ENCODE measurements at places on chromosomes 6 and 20.

GRCh38 chr6:135183532-135184440, 2.7 kb downstream of the MYB start:
- peak; percentile 76 for DNase-seq

DNA sequence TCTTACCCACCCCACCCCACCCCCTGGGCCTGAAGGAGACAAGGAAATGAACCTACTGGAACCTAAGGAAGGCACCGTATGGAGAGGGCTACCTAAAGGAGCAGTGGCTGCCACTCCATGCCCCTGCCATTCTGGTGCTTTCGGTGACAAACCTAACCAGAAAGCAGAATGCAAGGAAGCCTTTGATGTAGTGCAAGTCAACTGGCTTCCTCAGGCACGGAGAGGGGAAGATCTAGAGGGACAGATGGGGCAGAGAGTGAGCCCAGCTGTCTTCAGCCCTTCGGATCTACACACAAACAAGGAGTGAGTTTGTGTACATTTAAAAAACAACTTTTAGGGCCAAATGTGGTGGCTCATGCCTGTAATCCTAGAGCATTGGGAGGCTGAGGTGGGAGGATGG, 39.5 kb downstream of the PPP1R16B start:
- DNase-seq: no peak

- DNase-seq: no peak
These were observed 33.4 kb downstream of the MTRES1 start for GRCh38 chr6:107061125-107062020.

DNA sequence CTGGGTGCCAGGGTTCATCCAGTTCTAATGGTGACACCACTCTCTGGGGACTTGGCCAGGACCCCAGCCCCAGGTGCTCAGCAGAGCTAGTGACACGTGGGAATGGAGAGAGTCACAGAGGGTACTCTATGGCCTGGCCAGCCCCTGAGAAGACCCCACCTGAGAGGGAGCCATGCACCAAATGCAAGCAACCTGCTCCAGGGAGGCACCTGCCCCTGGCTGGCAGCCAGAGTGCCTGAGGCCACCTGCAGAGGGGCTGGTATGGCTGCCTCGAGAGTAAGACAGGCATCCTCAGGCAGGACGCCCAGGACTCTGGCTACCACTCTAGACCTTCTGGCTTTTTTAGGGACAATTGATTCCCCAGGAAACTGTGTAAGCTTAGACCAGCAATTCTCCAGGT, 38.6 kb upstream of the CST7 start:
- no peak for DNase-seq

- DNase-seq: no peak
These were observed 23.5 kb upstream of the BACH2 start for GRCh38 chr6:90319979-90320685.

DNA sequence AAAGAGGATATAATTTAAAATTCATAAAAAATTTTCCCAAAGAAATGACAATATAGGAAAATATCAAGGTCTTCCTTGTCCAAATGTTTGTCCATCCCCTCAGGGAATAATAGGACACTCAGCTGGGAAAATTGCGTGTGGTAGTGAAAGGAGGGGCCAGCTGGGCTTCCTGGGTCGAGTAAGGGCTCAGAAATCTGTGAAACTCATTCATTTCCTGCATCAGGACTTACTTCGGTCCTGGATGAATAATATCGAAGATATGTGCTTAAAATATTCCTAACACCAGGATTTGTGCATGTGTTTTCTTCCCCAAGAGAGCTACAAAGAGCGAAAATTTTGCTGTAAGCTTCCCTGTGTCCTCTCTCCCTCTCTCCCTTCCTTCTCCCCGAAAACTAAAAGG, 118.2 kb upstream of the GJE1 start:
- DNase-seq: no peak

GRCh38 chr20:5686384-5687105, 63.7 kb upstream of the SHLD1 start:
- DNase-seq: no peak

DNA sequence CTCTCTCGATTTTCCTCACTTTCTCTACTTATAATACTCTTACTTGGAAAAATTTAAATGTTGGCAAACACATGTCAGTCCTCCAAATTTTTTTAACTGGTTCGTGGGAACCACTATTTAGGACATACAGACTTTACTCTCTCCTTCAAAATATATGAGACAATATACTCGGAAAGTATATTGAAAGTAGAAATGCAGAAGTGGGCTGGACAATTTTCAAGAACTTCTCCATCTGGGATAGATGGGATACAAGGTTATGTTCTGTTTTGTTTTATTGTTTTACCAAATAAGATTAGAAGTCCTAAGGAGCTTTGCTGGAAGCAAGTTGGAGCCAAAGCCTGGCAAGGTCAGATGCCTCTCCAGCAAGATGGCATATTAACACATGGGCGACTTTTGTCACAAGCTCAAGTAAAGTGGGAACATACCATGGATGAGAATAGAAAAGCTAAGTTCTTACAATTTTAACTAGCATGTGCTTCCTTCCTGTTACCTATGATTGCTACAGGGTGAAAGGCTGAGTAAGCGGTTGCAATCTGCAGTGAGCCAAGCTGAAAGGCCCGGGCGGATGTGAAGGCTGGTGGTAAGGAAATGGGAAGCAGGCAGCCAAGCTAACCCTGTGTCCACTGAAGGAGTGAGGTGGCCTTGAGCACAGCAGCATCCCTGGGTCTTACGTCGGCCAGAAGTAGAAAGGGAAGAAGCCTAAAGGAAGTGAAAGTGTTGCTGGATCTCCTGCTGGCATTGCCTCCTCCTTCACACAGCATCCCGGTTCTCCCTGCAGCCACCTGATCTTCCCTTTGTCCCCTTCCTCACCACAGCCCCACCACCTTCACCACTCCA, 7.1 kb downstream of the MAP3K5 start:
- DNase-seq: no peak

DNA sequence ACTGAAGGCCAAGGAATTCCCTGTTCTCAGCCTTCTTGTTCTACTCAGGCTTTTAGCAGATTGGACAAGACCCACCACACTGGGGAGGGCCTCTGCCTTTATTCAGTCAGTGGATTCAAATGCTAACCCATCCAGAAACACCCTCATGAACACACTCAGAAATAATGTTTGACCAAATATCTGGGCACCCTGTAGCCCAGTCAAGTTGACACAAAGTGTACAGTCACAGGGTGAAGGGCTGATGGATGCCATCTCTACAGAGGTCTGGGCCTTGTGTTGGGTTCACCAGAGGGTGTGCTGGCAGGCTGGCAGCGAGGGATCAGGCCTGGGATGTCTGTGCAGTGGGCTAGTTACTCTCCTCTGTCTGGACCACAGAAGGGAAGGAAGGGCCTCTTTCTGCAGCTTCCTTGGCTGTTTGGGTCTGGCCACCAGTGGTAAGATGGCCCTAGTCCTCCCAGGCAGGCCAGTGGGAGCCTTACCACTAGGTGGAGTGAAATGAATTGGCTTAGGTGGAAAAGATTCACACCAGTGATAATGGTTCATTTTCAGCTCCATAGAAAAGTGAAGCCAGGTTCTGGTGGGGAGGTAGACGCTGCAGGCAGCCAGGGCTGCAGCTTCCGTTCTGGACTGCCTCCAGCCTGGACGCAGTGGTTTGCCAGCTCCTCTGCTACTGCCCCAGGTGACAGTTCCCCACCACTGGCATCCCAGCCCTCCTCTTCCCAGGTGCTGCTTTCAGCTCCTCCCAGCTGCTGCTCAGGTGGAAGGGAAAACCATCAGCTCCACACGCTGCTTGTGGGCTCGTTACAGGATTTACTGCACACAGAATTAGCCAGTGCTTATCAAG, 9.2 kb downstream of the TUBB2A start:
- DNase-seq: no peak

- DNase-seq: no peak
These were observed 3.1 kb upstream of the CLDN20 start for GRCh38 chr6:155260686-155261085.

GRCh38 chr6:155738602-155739105, 283.0 kb upstream of the NOX3 start:
- DNase-seq: no peak

DNA sequence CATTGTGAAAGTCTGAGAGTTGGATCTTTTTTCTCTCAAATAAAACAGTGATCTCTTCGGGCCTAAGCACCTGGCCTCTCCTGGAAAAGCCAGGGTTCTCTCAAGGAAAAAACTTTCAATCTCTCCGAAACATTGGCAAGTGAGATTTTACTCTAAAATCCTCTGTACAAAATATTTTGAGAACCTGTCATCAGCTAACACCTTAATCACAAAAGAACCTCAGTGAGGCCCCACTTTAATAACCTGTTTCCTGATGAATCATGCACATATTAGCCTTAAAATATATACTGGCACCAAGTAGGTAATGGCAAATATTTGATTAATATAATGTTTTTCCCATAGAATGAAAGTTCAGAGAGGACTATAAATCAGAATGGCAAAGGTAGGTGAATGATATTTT, 177.9 kb downstream of the FRK start:
- no peak for DNase-seq

DNA sequence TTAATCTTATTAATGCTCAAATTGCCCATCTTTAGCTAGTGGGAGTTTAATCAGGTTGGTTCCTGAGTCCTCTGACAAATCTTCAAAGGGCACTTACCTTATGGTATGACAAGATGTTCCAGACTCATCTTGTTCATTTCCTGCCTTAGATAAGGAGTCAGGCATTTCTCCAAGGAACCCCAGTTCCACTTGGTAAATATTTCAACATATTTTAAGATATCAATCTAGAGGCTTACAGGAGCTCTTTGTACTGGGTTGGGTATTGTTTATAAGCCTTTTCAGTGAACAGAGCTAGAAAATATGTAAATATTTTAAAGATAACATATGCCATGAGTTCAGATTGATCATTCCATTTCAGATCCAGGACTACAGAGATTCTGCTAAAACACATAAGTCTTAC, 159.8 kb downstream of the RCAN2 start:
- no peak for DNase-seq

GRCh38 chr6:39221115-39221514, 8.2 kb downstream of the KCNK5 start:
- DNase-seq: no peak

DNA sequence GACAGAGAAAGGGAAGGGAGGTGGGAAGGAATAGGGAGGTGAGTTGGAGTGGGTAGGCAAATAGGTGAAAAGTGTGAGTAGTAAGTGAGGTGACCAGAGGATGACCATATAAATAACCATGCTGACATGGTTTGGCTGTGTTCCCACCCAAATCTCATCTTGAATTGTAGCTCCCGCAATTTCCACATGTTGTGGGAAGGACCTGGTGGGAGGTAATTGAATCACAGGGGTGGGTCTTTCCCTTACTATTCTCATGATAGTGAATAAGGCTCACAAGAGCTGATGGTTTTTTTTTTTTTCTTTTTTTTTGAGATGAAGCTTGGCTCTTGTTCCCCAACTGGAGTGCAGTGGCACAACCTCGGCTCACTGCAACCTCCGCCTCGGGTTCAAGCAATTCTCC, 21.5 kb upstream of the SMIM13 start:
- no peak for DNase-seq
